Hematopoietic multipotent progenitor cell treated with erythropoietin and hydrocortisone succinate and interleukin-3 and kit ligand, for 4 days (in vitro differentiated cells): ENCODE measurements at places on chromosomes 12 and 14.

DNA sequence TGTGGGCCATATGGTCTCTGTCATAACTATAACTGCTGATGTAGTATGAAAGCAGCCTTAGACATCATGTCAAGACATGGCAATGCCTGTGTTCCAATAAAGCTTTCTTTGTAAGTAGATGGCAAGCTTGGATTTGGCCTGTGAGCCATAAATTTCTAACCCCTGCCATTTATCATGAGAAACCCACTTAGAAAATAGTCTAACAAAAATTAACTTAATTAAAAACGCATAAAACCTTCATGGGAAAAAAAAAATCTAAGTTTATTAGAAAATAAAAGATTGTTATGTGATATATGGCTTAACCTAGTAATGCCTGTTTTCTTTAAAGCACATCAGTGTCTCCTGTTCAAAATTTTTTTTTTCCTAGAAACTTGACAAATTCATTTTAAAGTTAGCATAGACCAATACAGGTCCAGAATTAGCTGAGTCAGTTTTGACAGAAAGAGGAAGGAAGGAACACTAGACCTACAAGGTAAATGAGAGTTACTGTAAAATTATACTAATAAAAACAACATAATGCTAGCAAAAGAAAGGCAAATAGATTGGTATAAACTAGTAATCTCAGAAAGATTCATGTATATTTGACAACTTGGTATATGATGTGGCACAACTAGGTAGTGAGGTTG, 68.2 kb downstream of the USP15 start:
- peak; percentile 65 for DNase-seq

- no peak for DNase-seq
These were observed 114.8 kb upstream of the RFLNA start for GRCh38 chr12:124179936-124180607.

DNA sequence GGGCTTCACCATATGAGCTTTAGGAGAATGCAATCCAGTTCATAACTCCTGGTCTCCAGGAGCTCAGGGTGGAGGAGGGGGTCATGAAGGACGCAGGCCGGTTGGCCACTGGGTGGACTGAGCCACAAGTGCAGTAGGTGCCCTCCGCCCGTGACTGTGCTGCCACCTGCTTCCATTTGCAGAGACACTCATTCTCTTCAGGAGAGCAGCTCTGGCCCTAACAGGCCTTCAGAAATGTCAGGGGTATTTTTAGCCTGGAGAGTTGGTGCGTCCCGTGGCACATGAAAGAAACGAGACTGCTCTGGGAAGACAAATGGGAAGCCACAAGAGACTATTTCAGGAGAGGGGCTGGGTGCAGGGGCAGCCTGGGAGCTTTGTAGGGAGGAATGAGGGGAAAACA, 74.6 kb upstream of the MYL2 start:
- DNase-seq = no peak

DNA sequence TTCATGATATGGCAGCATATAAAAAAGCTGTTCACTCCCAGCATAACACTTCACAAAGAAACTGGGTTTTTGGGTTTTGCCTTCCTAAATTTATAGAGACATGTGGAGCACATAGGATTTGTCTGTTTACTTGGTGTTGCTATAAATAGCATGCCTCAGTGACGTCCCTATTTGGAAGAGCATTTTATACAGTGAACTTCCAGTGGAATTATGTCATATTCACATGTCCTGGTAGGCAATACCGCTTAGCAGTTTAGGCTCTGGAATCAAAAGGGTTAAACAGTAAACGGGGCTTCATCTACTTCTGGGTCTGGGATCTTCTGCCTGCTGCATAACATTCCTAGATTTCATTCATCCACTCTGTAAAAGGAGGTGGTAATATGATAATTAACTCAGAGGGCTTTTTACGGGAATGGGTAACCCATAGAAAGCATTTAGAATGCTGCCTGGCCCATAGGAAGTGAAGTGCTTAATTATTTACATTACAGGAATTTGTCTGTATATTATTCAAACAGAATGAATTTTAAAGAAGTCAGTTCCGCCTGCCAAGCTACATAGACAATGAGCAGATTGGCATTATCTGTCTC, 396.1 kb downstream of the TMTC2 start:
- DNase-seq = no peak

DNA sequence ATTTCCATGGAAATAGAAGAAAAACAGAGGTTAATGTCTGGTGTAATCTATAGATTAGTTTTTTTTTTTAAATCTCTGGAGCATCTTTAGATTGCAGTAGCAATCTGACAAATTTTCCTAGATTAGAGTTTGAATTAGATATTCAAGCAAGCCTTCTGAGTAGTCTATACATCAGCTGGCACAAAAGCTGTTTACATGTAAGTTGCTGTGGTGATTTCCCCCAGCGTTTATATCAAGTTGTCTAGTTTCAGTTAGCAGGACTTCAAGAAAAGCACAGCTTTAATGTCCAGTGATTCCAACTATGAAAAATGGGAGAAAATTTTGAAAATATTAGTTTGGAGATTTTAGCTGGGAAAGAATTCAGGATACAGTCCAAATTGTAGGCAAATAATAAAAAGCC, 605.0 kb upstream of the USP15 start:
- DNase-seq = no peak

- DNase-seq = no peak
These were observed 154.9 kb downstream of the PELI2 start for GRCh38 chr14:56273155-56273554.

DNA sequence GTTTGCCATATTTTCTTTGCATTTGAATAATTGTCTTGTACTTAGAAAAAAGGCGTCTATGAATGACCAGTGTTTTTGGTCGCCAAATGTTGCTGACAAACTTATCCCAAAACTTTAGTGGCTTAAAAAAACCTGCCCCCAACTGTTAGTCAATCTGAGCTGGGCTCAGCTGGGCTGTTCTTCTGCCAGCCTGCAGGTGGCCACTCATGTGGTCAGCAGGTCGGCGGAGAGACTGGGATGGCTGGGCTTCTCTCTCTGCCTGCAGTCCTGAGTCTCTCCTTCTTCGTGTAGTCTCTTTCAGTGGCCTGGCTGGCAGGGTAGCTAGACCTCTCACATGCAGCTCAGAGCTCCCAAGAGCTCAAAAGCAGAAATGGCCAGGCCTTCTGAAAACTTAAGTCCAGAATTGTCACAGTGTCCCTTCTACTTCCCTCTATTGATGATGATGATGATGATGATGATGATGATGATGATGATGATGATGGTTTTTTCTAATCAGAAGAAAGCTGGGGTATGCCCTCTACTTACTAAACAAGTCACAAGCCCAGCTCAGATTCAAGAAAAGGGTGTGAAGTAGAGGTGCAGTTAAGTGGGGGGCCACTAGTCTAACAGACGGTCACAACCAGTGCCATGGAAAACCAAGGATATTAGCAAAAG, 87.9 kb downstream of the PTPN11 start:
- DNase-seq = peak; percentile 7

DNA sequence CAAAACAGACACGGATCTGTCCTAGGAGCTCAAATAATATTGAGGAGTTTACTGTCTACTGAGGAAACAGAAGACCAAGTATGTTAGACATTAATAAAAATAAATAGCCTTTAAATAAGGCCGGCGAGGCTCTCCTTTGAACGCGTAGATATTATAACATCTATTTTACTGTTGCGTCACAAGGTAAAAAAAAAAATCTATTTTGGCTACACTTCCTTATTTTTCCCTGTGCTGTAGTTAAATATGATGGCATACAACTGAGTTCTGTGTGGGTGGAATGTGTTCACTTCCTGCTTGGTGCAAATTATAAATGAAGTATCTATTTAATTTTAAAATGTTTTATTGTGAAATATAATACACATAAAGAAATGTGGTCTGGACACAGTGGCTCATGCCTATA, 17.2 kb upstream of the RAD52 start:
- DNase-seq = peak; percentile 45

DNA sequence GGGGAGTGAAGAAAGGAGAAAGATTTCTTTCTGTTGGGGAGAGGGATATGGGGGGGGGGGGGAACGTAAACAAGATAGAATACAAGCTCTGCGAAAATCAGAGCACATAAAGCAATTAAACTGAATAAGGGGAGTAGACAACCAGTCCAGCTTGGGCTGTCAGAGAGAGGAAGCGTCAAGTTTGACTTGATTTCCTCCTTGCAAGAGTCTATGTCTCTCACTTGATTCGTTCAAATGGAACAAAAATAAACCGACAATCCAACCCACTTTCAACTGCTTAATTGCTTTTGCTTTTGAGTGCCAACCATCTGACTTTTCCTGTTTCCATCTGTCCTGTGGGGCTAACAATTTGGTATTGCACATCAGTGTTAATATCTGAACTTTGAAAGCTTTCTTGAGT, 942 bp downstream of the SYT1 start:
- no peak for DNase-seq
